ENCODE measurements at places on chromosomes 5 and 9.

GRCh38 chr9:134676886-134677285 is 35.3 kb downstream of the COL5A1 start:
- DNase-seq: no peak

- DNase-seq: no peak
These were observed 1012.6 kb downstream of the EFNA5 start for GRCh38 chr5:106658150-106658549.

DNA sequence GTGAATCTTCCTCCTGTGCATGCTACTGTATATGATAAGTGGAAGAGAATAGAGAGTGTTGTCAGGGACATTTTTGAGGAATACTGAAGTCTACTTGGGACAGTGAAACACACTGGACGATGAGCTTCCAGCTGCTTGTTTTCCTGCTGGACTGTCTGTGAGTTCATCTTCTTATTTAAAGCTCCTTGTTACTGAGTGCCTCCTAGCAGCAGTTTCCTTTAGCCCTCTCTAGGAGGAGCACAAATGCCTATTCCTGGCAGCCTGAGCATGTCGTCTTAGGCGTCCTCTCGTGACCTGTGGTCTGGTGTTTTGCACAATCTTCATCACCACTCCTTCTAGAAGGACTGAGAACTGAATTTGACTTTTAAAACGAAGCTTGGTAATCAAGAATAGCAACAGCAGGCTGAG is 43.8 kb downstream of the ANKRD33B start:
- no peak for DNase-seq

DNA sequence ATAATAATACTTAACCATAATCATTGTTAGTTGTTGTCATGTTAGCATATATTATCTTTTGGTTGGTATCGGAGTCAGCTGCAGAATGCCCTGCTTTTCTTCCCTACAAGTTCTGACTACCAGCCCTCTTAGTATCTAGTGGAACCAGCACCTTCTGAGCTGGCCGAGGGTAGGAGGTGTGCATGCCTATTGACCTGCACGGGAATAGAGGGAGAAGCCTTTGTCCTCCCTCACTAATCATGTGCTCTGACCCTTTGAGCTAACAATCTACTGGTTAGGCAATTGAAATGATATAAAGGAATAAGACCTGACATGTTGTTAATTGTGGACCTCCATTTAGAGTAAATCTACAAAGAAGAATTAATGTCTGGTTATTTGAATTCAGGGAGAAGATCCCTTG is 4.1 kb downstream of the PCSK5 start:
- no peak for DNase-seq

GRCh38 chr9:110502842-110503241 is 76.7 kb downstream of the SVEP1 start:
- DNase-seq: no peak

All from stimulated activated CD4-positive, alpha-beta T cell treated with anti-CD3 and anti-CD28 coated beads, Interleukin-12 subunit alpha, Interleukin-12 subunit beta, amount 100 ng/mL, for 48 hours (primary cell).